H4 (cell line): ENCODE measurements at places on chromosomes 4 and X.
A peak's percentile ranks its signal among the peaks of the same experiment; 100 is the strongest.

- no peak for DNase-seq
Observed at GRCh38 chr4:101857176-101857575, 66.6 kb downstream of the BANK1 start.

- DNase-seq = no peak
Observed at GRCh38 chrX:67610282-67610681, 66.5 kb downstream of the AR start.

DNA sequence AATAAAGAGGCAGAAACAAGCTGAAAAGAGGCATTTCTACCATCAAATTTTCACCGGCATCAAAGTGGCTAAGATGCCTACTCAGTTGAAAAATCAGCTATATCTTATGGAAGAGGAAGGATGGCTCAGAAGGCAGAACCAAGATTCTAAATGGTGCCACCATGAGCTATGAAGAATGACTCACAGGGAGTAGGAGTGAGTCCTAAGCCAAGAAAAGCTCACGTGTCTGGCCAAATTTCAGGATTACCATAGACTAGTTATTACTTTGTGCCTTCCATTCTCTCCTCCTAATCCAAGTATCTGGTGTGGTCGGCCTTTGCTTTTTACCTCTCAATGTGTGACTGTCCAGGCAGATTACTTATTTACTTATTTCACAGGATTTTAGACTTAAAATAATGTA, 54.8 kb downstream of the BMP3 start:
- no peak for DNase-seq

DNA sequence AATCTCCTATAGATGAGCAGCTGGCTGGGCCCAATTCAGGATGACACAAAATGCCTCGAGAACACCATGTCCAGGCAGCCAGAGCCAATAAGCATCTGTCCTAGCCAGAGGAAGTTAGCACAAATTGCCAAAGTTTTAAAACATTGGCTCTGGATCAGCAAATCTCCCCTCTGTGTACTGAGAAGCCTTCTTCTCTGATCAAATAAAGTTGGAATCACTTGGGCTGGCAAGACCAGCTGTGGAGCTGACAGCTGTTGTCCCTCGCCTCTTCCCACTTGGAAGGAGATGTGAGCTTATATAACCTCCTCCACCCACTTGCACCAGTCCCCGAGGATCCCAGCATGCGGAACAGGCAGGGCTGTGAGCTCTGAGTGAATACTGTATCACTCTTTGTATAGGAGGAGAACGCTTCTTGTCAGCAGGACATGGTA, 183.9 kb downstream of the OPHN1 start:
- no peak for DNase-seq

DNA sequence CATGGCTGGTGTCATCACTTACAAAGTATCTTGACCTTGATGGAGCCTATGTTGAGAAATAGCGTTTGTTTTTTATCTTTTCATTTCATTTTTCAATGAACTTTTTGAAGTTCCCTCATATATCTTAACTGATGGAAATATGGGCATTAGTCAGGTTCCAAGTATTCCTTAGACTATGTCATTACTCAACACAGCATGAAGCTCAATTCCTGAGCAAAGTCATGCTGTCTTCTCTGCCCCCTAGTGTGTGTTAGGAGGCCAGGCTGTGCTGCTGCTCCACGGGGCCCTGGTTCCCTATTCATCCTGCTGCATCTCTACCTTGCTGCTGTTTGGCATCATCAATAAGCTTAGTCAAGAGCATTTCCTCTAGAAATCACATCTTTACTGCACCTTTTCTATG, 40.9 kb downstream of the GPR143 start:
- no peak for DNase-seq

GRCh38 chr4:2253160-2254084, 8.5 kb downstream of the MXD4 start:
- no peak for DNase-seq

- DNase-seq = peak; percentile 51
Observed at GRCh38 chr4:80184053-80184824, 13.1 kb upstream of the PRDM8 start.

DNA sequence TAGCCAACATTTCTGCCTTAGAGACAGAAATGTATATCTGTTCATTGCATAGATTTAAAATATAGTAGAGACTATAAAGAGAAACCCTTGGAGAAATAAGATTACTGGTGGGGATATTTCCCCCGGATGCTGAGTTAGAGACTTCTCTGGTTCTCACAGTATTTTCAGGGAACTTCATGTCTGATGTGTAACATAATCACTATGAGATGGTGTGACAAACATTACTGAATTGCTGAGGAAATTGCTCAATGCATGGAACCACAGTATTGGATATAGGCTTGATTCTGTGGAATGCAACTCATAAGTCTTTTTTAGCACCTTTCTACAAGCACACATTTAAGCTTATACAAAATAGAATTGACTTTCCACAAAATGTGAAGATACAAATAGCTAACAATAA, 152.7 kb downstream of the SOWAHB start:
- no peak for DNase-seq

DNA sequence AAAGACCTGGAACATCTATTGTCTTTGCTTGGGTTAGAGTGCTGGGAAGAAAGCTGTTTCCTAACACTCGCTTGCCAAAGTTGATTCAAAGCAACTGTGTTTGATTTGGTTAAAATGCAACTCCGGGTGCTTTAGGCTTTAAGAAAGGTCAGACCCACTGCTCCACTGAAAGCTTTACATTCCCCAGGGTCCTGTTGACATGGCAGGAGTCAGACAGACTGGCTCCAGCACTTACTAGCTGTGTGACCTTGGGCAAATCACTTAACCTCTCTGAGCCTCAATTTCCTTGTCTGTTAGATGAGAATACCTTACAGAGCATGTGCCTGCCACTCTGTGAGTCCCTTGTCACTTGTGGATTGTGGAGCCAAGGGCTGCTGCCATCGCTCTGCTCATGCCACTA, 39.0 kb downstream of the DGKK start:
- no peak for DNase-seq

GRCh38 chrX:32116047-32116446, 1044.2 kb upstream of the FTHL17 start:
- DNase-seq = peak; percentile 5

DNA sequence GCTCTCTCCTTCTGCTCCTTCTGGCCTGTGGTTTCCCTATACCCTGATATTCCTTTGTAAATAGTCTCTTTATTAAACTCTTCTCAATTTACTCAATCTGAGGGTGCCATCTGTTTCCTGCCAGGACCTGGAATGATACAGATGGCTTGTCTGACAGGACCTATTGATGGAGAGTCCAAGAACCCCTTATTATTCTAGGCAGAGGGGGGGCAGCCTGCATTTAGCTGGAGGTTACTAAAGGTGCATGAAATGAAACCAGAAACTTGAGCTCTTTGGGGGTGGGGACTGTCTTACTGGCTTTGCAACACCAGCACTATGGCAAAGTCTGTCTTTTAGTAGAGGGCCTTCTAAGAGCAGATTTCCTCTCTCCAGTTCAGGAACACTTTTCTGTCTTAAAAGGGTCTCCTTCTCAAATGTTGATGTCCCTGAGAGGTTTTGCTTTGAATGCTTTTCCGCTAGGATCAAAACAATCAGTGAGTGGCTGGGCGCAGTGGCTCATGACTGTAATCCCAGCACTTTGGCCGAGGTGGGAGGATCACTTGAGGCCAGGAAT, 162.5 kb upstream of the MED14 start:
- no peak for DNase-seq

- DNase-seq = peak; percentile 53
Observed at GRCh38 chr4:152807294-152807829, 27.6 kb downstream of the ARFIP1 start.

DNA sequence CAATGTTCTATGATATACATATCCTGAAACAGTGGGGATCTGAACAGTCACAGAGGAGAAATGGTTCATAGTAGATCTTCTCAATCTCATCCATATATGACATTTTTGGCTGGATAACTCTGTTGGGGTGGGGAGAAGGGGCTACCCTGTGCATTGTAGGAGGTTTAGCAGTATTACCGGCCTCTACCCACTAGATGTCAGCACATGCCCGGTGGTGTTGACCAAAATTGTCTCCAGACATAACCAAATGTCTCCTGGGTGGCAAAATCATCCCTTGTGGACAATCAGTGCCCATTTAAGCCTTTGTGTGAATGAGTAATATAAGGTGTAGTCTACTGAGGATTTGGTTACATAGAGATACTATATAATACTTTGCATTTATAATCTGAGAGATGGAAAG, 89.9 kb downstream of the PLS3 start:
- DNase-seq = peak; percentile 39

DNA sequence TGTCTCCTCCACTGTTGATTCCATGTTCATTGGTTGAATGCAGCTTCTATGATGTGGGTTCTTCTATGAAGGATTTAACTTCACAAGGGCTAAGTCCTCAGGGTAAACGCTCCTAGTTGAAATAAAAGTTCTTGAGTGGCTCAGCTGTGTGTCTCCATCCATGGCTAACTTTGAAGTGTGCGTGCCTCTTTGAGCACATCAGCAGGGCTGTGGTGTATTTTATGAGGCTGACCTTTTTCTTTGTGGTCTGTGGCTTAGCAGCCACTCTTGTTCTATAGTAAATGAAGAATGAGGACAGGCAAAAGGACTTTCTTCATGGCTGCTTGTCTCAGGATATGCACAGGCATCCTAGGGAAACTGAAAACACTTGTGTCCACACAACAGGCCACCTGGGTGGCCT, 88.5 kb downstream of the KIT start:
- peak; percentile 72 for DNase-seq

DNA sequence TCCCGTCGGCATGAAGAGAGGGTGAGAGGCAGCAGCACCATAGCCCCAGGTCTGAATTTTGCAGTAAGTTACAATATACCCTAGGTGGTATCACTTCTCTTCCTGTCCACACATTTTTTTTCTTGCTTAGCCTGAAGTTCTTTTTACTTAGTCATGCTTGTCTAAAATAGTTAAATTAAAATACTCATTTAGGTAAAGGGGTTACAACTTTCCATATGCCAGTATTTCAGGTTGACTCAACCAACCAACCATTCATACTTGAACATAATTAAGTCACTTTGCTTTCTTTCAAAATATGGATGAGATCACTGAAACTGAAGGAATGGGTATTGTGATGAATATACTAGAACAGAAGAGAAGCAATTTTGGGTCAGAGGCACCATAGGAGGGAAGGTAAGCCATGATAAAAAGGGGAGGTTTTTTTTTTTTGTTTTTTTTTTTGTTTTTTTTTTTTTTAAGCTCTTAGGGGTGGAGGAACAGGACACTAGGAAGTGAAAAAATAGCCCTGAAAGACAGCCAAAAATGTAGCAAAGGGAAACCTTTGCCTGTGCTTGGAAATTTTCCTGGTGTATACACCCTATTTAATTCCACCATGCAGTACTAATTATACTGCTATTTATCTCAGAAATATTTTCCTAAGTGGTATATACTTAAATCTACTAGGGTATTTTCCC, 41.8 kb downstream of the RPS6KA3 start:
- DNase-seq = peak; percentile 5

DNA sequence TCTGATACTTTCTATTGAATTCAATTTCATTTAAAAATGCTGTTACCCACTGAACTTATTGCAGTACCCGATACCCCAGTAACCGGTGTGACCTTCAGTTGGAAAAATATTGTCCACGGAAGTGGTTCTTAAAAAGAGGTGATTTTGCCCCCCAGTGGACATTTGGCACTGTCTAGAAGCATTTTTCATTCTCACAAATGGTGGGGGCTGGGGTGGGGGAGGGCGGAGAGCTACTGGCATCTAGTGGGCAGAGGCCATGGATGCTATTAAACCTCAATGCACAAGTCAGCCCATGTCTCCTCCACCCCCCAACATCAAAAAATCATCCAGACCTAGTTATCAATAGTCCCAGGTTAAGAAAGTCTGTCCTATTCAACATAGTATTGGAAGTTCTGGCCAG, 19.6 kb upstream of the CHM start:
- DNase-seq = no peak

- no peak for DNase-seq
Observed at GRCh38 chr4:83449009-83449408, 6.6 kb downstream of the HELQ start.

- DNase-seq = no peak
Observed at GRCh38 chr4:157882901-157883300, 289.9 kb downstream of the GASK1B start.

DNA sequence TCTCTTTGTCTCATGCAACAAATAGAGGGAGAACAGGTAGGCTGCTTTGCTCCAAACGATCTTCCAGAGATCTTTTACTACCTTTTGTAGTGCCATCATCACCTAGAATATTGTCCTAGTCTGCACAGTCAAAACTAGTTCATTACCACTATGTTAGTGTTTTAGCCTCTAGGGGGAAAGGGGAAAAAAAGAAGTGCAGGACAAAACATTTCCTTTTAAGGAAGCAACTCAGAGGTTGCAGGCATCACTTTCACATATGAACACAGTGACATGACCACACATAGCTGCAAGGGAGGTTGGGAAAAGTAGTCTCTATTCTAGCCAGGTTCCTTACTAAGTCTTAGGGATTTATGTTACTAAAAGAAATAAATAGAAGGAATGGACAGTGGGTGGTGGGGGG, 39.3 kb upstream of the RAP2C start:
- no peak for DNase-seq

DNA sequence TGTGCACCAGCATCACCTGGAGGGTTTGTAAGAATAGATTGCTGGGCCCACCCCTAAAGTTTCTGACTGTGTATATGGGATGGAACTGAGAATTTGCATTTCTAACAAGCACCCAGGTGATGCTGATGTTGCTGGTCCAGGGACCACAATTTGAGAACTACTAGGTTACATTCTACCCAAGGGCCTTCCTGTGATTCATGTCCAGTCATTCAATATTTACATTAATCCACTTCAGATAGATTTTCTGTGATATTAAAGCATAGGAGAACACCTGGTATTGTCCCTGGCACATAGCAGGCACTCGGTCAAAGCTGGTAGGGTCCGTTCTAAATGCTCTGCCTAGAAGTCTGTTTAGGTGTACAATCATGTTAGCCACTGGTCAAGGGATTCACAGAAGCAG, 19.5 kb upstream of the XPNPEP2 start:
- no peak for DNase-seq

- no peak for DNase-seq
Observed at GRCh38 chr4:10554121-10554520, 96.9 kb upstream of the ZNF518B start.

DNA sequence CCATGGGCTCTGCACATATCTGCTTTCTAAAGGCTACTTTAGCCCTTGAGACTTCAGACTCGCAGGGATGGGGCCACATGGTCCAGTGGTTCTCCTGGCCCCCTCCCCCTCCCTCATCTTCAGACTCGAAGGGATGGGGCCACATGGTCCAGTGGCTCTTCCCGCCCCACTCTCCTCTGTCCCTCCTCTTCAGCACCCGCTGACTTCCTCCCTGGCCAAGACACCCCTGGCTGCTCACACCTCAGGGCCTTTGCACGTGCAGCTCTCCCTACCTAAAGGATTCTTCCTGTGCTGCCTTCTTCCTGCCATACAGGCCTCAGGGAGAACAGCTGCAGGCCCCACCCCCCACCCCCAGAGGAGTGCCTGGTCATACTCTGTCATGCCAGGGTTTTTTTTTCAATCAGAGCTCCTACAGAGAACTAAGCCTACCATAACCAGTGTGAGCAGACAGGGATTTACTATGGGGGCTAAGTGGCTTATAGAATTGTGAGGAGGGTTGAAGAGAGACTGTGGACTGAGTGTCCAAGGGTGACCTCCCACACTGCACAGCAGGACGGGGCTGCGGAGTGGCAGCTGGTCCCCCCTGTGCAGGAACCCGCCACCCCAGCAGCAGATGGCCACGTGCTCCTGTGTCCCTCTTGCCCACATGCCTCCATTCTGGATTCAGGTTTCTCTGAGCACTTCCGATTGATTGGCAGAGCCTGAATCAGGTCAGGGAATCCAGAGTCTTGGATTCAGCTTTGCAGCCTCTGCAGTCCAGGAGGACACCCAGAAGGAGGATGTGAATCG, 6.1 kb upstream of the SPON2 start:
- no peak for DNase-seq

GRCh38 chr4:3040452-3041191, 33.7 kb downstream of the HTT-AS start:
- DNase-seq = no peak
